ENCODE measurements at places on chromosomes 4 and X.

DNA sequence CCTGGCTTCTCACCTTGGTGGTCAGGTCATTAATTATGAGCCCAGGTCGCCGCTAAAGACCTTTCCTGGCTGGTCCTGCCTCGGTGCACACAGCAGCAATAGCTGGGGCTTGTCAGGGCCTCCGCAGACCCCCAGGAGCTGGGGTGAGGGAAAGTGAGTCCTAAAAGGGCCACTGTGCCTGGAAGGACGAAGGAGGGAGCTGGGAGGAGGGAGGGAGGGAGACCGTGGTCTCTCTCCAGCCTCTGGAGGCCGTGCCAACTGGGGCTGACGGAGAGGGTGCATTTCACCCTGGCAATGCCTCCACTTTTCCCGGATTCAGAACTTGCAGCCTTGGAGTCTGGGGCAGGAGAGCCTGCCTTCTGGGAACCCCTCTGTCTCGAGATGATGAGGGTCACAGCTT is 60.4 kb downstream of the CRLF2 start:
- DNase-seq: no peak

- no peak for DNase-seq
Measured at GRCh38 chrX:261919-262352, 19.2 kb upstream of the PLCXD1 start.

DNA sequence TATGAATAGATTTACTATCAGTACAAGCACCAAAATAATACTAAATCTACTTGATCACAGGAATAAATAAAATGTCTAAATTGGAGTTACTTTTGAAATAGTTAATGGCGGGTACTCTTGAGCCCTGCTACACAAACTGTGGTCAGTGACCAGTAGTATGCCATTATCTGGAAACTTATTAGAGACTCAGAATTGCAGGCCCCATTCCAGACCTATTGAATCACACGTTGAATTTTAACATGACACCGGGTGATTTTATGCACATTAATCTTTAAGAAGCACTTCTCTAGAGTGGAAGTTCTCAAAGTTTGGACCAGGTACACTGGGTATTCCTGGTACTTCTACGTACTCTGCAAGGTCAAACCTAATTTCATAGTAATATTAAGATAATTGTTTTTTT is 660.0 kb upstream of the POU3F4 start:
- DNase-seq: no peak

DNA sequence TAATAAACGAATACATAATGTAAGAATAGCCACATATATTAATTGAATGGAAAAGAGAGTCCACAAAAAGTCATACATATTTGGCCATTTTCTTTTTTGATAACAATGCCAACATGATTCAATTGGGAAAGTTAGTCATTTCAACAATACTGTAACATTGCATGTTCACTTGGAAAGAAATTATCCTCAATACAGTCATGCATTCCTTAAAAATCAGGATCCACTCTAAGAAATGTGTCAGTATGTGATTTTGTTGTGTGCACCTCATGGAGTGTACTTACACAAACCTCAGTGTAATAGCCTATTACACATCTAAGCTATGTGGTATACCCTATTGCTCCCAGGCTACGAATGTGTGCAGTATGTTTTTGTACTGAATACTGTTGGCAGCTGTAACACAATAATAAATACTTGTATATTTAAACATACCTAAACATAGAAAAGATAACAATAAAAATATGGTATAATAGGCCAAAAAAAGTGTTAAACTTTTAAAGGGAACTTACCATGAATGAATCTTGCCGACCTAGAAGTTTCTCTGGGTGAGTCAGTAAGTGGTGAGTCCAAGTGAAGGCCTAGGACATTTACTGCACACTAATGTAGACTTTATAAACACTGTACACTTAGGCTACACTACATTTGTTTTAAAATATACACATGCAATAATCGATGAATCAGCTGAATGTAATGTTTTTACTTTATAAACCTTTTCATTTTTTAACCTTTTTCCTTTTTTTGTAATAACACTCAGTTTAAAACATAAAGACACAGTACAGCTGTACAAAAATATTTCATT is 806.8 kb downstream of the PCDH18 start:
- no peak for DNase-seq

- no peak for DNase-seq
Measured at GRCh38 chr4:172547724-172548123, 620.9 kb upstream of the GALNT7 start.

GRCh38 chrX:13827298-13828090 is 10.6 kb upstream of the GPM6B start:
- DNase-seq: no peak

DNA sequence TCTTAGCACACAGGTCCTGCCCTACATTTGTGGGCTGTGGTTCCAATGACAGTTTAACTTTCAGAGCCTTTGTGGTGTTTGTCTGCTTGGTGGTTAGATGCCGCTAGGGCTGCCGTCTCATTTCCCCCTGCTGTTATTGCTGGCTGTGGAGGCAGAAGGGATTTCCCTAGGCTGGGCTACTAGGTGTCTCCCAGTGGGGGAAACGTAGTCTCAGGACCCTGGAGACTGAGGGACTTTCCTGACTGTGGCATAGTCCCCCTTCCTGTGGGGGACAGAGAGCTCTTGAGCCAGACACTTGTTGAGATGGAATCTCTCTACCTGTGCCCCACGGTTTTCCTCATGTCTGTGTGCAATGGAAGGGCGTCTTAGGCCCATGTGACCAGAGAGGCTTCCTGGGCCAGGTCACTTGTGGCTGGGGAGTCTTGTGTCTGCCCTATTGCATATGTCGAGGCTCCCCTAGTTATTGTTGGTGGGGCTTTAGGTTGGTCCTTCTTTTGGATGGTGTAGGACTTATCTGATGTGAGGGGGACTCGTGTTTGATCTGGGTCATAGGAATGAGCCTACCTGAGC is 68.2 kb downstream of the ARHGAP10 start:
- peak; percentile 77 for DNase-seq

GRCh38 chrX:117989512-117989911 is 127.1 kb downstream of the KLHL13 start:
- no peak for DNase-seq

DNA sequence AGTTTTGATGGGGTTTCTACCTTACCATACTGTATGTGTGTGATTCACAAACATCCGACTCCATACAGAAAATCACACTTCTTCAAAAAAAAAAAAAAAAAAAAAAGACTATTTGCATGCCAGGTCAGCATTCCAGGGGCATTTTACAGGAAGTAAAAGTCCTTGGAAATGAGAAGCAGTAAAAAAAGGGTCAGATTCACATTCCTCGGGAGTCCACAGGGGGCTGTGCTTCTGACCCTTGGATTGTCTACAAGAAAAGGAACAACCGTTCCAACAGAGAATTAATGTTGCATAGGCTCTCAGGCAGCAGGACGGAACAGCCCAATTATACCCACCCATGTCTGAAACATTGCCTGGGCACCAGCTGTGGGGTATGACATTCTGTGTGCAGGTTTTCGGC is 290.3 kb downstream of the LDB2 start:
- DNase-seq: no peak

- peak; percentile 4 for DNase-seq
Measured at GRCh38 chr4:173752610-173753230, 222.7 kb upstream of the HAND2 start.

DNA sequence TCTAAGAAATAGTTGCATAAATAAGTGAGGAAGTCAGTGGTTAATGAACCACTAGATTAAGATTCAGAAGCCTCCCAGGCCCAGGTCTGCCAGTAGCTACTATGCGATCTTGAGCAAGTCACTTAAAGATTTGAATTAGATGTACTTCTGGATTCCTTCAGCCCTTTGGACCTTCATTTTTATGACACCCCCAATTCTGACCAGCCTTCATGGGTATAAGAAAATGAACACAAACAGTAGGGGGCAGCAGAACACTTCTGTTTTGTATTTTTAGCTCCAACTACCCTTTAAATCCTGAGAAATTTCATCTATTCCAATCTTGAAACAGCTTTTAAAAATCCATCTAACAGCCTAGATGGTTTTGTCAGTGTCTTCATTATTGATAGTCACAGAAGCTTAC is 19.0 kb downstream of the TMEM47 start:
- DNase-seq: no peak

- DNase-seq: no peak
Measured at GRCh38 chrX:65516756-65517155, 17.8 kb downstream of the LAS1L start.

GRCh38 chr4:129783596-129783995 is 687.6 kb downstream of the C4orf33 start:
- DNase-seq: no peak

- no peak for DNase-seq
Measured at GRCh38 chr4:145511913-145512522, 30.4 kb downstream of the SMAD1 start.

DNA sequence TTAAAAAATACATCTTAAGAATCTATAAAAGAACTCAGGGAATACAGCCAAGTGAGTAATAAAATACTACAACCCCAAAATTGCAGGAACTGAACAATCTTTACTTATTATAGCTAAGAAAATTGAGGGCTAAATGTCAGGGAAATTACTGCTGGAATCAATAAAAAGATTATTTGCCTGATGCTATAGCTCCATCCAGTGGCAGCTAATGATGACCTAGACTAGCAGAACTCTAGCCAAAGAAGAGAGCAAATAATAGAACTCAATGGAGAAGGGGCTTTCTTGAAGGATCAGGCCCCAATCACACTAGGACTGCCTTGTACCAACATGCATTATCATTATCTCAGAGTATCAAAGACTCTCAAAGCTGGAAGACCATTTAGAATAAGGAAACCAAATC is 85.0 kb upstream of the FAM241A start:
- no peak for DNase-seq

DNA sequence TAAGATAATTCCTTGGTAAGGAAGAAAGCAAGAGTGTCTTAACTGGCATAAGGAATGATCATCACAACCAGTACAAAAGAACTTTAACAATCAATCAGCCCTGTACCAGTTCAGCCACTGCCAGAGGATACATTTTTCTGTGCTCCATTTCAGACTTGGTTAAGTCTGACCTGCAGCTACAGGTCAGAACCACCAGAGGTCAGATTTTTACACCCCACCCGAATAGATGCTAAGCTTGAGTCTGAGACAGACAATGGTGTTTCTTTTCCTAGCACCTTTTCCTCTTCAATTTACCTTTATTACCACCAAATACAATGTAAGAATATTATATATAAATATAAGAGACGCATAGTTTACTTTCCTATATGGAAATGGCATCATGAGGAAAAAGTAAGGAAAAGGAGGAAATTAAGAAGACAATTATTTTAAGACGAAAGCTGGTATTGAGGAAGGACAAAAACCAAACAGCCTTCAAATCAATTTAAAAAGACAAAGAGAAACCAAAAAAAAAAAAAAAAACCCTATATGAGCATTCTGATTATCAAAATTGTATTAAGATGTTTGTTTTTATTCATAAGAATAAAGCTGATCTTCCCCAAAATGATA is 215.3 kb upstream of the TTC29 start:
- DNase-seq: peak; percentile 3

DNA sequence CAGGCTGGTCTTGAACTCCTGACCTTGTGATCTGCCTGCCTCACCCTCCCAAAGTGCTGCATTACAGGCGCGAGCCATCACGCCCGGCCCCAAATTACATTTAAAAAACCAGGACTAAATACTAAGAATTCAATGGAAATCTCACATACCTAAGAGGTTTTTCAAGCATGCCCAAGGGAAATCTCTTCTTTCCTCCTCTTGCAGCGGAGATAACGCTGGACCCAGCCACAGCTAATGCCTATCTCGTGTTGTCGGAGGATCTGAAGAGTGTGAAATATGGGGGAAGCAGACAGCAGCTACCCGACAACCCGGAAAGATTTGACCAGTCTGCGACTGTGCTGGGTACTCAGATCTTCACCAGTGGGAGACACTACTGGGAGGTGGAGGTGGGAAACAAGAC is 7.4 kb downstream of the TRIML1 start:
- DNase-seq: no peak

- no peak for DNase-seq
Measured at GRCh38 chrX:111127038-111127437, 31.0 kb downstream of the PAK3 start.

DNA sequence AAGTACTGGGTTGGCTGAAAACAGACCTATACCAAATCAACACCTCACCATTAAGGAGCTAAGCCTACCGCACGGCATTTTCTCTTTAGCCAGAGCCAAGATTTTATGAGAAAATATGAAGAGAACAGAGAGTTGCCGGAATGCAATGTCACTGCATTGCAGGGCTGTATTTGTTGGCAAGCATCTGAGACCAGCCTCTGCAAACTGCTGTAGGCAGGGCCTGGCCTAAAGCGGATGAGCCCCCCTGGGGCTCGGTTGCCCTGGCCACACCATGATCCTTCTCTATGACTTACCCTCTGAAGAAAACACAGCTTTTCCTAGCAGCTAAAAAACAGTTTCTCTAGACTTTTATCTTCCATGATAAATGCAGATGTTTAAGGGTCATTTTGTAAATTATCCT is 120.5 kb upstream of the SORBS2 start:
- DNase-seq: no peak

- no peak for DNase-seq
Measured at GRCh38 chr4:54308110-54308509, 79.0 kb downstream of the PDGFRA start.

DNA sequence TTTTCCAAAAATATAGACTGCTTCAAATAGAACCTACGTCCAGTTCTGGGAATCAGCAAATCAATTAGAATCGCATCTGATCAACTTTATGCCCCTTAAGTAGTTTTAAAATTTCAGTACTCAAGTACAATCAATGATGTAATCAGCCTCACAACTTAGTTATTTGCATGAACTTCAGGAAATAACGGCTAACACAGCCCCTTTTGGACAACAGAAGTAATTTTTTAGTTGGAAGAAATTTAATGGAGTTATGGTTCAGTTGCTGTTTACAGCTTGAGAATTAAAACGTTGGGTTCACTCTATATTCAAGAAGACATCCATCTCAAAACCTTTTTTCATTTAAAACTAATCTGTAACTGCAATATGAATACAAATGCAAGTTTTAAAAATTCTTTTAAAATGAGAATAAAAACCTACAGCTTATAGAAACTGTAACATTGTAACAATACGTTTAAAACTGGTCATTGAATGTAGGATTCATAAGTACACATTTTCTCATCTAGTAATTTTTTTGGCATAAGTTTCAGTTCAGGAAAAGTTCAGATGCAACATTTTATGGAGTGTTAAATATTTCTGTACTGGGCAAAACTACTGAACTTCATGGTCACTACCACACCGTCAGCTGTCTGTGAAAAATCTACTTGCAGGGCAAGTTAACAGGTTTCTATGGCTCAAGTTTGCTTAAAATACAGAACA is 956 bp downstream of the TAPT1 start:
- peak; percentile 31 for DNase-seq

GRCh38 chrX:22177950-22178515 is 94.7 kb upstream of the CBLL2 start:
- no peak for DNase-seq

DNA sequence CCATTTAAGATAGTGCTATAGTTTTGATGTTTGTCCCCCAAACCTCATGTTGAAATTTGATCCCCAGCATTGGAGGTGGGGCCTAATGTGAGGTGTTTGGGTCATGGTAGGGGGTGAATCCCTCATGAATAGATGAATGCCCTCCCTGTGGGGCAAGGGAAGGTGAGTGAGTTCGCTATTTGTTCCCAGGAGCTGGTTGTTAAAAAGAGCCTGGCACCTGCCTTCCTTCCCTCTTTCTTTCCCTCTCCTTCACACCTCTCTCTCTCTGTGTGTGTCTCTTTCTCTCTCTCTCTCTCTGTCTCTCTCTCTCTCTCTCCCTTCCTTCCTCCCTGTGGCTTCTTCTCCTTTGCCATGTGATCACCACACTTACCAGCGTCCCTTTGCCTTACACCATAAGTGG is 160.7 kb downstream of the AASDH start:
- DNase-seq: no peak

Measured in CD4-positive, alpha-beta T cell treated with Interleukin-4 for 4 hours (primary cell).